Pulmonary artery endothelial cell (primary cell): ENCODE measurements at places on chromosomes 4 and X.

- DNase-seq = no peak
Observed at GRCh38 chr4:148118179-148118578, 324.0 kb downstream of the NR3C2 start.

- no peak for DNase-seq
Observed at GRCh38 chr4:98641906-98642668, 16.3 kb downstream of the TSPAN5 start.

DNA sequence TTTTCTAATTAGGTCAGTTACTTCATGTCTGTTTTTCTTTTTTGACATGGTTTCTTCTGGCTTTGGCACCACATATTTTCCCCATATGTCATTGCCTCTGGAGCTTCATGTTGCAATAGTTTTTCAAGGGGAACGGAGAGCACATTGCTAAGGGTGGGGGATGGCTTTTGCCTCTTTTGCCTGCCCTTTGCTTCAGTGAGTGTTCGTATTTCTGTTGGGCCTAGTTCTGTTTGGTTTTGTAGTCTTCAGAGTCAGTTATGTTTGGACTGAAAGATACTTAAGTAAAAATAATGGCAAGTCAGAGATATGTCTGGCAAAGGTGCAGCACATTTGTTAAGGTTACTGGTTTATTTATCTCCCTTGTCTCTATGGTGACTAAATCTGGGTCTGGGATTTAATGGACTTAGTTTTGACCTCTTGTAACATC is 29.1 kb downstream of the FHL1 start:
- no peak for DNase-seq

DNA sequence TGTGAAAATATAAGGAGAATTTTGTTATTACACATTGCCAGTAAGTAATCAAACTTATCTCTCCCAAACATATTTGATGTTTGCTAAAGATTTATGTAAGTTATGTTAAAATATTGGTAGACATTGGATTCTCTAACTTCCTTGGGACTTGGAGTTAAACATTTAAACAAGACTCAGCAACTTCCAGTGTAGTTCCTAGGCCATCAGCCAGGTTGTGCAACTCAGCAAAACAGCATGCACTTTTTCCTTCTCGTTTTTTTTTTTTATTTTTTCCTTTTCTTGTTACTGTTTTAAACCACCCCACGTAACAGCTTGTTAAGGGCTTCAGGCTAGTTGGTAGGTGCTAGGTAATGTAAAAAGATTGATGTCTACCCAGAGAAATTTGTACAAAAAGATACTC is 510.4 kb downstream of the ANKRD50 start:
- DNase-seq = no peak

DNA sequence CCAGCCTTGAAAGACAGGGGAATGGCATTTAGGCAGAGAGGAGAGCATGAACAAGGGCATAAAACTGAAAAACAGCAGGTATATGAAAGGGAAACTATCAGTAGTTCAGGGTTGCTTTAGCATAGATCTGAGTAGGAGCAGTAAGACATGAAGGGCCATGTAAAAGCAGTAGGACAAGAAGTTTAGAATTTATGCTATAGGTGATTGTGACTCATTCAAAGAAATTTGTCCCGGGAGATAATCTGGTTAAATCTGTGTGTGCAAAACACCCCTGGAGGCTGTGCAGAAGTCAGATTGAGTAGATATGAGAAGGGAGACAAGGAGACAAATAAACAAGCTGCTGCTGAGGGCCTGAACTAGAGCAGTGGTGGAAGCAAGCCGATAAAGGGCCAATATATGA is 109.1 kb upstream of the BMP3 start:
- no peak for DNase-seq

- DNase-seq = no peak
Observed at GRCh38 chrX:18887825-18888212, 96.1 kb downstream of the PHKA2 start.

- no peak for DNase-seq
Observed at GRCh38 chr4:133147921-133148689, 989 bp upstream of the PCDH10 start.

GRCh38 chr4:69668680-69669079 is 15.6 kb upstream of the UGT2A1 start:
- DNase-seq = no peak

- no peak for DNase-seq
Observed at GRCh38 chrX:47649271-47649670, 1.1 kb downstream of the ELK1 start.

DNA sequence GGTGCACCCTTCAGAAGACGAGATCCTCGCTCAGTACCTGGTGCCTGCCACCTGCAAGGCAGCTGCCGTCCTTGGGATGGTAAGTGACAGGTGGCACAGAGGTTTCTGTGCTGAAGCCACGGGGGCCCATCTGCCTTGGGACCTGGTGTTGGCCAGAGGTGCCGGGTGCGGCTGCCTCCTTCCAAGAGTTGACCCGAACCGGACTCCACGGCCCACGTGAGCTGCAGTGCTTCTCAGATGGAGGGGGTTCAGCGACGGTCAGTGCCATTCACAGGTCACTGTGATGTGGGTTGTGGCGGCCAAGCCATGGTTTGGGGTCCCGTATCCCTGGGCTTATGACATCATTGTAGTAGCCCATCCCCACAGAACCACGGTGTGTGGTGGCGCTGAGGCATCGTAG is 19.0 kb upstream of the MSANTD1 start:
- no peak for DNase-seq

GRCh38 chr4:43682551-43682950 is 766.1 kb downstream of the KCTD8 start:
- DNase-seq = no peak

DNA sequence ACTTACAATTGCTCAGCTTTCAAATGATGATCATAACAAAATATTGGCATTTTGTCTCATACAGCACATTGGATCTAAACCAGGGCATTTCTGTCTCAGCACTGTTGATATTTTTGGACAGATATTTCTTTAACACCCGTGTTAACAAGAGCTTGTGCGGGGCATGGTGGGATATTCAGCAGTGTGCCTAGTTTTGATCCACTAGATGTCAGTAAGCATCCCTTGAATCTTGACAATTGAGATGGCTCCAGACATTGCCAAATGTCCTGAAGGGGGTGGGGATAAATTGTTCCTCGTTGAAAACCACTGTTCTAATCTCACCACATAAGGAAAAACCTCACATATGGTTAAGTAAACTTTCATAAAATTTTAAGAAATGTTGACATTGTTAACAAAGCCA is 806.3 kb downstream of the STIM2 start:
- DNase-seq = no peak

DNA sequence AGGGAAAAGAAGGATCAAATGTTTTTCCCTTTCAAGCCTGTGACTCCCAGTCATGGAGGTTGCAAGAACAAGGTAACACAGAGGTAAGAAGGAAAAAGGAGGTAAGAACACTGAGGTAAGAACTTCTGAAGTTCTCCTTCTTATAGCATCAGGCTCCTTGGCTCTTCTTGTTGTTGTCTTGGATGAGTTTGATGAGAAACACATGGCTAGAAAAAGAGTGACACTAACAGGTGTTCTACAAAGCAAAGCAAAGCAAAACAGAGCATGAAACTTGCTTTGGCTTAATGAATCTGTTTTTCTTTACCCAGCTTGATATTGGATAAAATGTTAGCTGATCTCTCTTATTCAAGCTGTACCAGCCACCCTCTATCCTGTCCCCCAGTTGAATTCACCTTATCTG is 231.2 kb upstream of the F9 start:
- no peak for DNase-seq

- DNase-seq = no peak
Observed at GRCh38 chr4:176303938-176304337, 15.8 kb upstream of the SPCS3 start.

GRCh38 chr4:187276736-187277408 is 553.2 kb upstream of the FAT1 start:
- DNase-seq = no peak

DNA sequence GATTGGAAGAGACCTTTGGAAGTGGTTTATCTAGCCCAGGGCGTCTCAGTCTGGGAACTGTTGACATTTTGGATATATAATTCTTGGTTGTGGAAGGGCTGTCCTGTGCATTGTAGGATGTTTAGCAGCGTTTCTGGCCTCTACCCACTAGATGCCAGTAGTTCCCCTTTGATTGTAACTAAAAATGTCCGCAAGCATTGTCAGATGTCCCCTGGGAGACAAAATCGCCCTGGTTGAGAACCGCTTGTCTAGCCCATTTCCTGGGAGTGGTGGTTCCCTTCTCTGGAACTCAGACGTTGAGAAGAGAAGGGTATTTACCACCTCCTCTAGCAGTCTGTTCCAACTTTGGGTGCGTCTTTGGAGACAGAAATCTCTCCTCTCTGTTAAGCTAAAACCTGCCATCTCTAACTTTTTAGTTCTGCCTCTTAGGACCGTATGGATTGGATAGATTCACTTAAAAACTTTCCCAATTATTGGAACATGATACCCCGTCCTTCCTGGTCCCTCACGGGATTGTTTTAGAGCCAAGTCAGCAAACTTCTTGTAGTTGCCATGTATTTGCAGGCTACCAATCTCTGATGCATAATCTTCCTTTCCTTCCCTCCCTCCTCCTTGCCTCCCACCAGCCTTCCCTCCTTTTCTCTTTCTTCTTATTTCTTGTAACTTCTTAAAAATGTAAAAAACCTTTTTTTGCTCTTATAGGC is 13.9 kb downstream of the TMEM165 start:
- DNase-seq = no peak

DNA sequence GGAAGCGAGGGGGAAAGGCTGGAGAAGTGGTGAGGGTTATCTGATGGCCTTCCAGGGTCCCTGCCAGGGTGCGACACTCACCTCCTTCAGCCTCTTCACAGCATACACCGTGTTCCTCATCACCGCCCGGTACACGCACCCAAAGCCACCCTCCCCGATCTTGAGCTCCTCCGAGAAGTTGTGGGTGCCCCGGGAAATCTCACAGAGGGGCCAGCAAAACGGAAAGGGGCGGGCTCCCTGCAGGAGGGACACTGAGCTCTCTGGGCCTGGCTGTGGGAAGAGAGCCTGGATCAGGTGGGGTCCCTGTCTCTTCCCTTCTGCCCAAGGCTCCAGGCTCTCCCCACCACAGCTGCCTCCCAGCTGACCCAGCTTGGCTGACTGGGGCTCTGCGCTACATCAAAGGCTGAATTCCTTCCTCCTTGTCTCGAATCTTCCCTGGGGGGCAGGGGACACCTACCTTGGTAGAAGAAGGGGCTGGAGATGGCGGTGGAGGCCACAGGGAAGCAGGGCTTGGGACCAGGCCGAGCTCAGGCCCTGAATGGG is 1.1 kb downstream of the IRAK1 start:
- no peak for DNase-seq
